Left ventricle myocardium inferior (tissue), 1 donor: ENCODE measurements at places on chromosomes 12 and 14. TPM values are rescaled to one million over a fixed set of nuclear protein-coding genes. Genes with fewer than 3 reads are reported as not detected.
A peak's percentile ranks its signal among the peaks of the same experiment; 100 is the strongest.

DNA sequence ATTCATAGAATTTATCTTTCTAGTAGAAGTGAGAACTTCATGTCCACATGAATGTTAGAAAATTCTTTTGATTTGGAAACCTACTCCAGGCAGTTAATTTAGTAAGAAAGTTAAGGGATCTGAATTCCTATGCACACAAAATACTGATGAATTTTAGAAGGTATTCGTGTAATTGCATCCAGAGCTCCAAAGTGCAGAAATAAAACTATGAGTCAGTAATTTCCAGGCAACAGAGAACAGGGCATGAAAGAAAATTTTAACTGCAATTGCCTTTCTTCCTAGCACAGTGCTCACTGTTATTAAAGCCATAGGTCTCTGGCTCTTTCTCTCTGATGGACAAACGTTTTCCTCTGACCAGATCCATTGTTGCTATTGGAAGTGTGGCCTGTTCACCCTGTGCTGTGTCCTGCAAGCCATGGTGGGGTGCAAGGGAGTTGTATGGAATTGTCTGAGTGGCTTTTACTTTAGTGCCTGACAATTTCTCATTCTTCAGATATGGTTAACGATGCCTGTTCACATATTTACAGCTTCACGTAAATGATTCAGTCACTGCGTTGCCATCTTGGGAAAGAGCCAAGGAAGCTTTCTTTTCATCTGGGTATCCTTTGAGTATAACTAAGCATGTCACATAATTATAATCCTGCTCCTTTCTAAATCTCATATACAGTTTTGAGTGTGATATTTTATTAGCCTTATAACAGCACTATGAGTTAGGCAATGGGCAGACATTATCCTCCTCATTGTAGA is 145.1 kb downstream of the ACSS3 start:
- no peak overlapping the region for H3K27ac ChIP-seq
- no peak for DNase-seq
- no peaks in the 10 kb centered on the region for H3K36me3 ChIP-seq
- H3K4me3 ChIP-seq, result no peak overlapping the region
- no peaks in the 10 kb centered on the region for H3K27me3 ChIP-seq

- H3K36me3 ChIP-seq, result no peaks in the 10 kb centered on the region
- H3K4me1 ChIP-seq, result peaks cover 67% of the 10 kb centered on the region
- no peaks in the 10 kb centered on the region for H3K27me3 ChIP-seq
- H3K27ac ChIP-seq, result peak overlapping the region; percentile 75
- DNase-seq, result peak; percentile 32
- no peak overlapping the region for H3K4me3 ChIP-seq
Observed at GRCh38 chr14:95260537-95261361, 59.0 kb downstream of the CLMN start.

The TMEM119 gene
- total RNA-seq, result 1.3 TPM

GRCh38 chr14:84017495-84017894 is 1512.4 kb upstream of the FLRT2 start:
- no peaks in the 10 kb centered on the region for H3K27me3 ChIP-seq
- no peaks in the 10 kb centered on the region for H3K4me1 ChIP-seq
- no peak for DNase-seq
- no peak overlapping the region for H3K4me3 ChIP-seq
- H3K36me3 ChIP-seq, result no peaks in the 10 kb centered on the region

GRCh38 chr12:72699362-72699761 is 427.2 kb downstream of the TRHDE start:
- no peaks in the 10 kb centered on the region for H3K36me3 ChIP-seq
- H3K4me3 ChIP-seq, result no peak overlapping the region
- no peak overlapping the region for H3K27ac ChIP-seq
- H3K27me3 ChIP-seq, result no peaks in the 10 kb centered on the region
- no peaks in the 10 kb centered on the region for H3K4me1 ChIP-seq

GRCh38 chr12:1115484-1116231 is 124.6 kb downstream of the ERC1 start:
- no peaks in the 10 kb centered on the region for H3K27me3 ChIP-seq
- H3K36me3 ChIP-seq, result peaks cover 21% of the 10 kb centered on the region
- no peak for DNase-seq
- H3K4me3 ChIP-seq, result no peak overlapping the region
- H3K4me1 ChIP-seq, result no peaks in the 10 kb centered on the region
- no peak overlapping the region for H3K27ac ChIP-seq

DNA sequence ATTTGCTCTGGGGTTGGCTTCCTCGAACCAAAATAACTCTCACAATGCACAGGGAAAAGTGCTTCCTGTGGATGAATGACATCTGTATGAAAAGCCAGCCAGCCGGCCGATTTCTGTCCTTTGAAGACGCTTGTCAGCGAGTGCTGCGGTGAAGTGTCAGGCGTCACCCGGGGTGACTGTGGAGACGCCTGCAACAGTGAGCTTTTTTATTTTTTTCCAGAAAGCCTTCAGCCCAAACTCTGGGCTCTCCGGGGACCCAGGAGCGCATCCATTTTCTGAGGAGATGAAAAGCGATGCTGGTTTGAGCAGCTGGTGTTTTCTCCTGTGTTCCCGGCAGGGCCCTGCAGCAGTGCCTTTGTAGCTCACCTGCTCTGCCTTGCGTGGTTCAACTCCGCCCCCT is 147.9 kb upstream of the MYL2 start:
- peaks cover 31% of the 10 kb centered on the region for H3K27me3 ChIP-seq
- no peak for DNase-seq
- no peaks in the 10 kb centered on the region for H3K36me3 ChIP-seq
- H3K4me1 ChIP-seq, result peaks cover 12% of the 10 kb centered on the region
- H3K4me3 ChIP-seq, result no peak overlapping the region
